ENCODE measurements at places on chromosomes 6 and 20.

DNA sequence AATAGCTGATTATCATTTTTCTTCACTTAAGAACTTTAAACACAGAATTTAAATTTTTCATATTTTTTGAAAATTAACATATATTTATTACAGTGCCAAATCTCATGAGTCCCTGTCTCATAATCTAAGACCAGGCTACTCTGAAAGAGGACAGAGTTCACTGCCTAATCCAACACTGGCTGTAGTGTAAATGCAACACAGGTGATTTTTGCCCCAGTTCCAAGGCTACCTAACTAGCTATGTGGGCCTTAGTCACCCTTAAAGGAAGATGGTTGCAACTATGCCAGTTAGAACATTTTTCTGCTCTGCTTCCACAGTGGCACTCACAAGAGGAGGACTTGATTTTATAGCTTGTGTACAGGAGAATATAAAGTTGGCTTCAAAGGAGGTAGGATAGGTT, 4.9 kb downstream of the SLC25A27 start:
- no peak for DNase-seq

- DNase-seq: no peak
Measured at GRCh38 chr20:4952229-4952628, 49.1 kb downstream of the SLC23A2 start.

DNA sequence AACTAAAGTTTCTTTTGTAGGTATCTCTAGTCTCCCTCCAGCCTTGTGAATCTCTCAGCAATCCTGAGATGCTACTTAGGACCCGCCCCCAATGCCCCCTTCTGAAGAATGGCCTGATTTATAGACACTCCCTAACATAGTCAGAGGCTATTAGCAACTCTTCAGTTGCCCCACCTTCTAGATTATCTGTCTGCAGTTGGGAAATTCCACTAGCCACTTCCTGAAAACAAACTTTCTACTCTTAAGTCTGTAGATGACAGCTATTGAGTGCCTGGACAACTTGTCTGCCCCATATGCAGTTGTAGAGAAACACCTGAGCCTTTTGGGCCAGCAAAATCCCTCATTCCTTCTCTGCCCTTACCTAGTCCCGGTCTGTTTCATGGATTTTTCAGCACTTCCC, 188.2 kb upstream of the PREP start:
- no peak for DNase-seq

- no peak for DNase-seq
Measured at GRCh38 chr6:6701864-6702263, 113.3 kb downstream of the LY86 start.
